ENCODE measurements at places on chromosomes 5 and 9.

- DNase-seq = no peak
Observed at GRCh38 chr5:20556115-20556763, 568.2 kb upstream of the CDH18 start.

DNA sequence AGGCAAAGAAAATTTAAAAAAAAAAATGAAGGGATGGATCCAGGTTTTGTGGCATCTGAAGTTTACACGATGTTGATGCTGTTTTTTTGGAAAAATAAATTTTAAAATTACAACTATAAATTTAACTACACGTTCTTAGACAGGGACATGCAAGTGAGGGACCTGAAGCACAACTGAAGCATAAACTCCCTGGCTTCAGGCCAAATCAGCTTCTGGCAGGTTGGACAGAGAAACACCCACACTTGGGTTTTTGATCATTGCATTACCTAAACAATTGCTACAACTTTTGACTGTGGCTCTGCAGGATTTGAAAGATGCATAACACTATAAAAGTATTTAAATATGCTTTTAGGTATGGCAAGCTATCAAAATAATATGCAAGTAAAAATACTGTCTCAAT lies 1318.3 kb upstream of the DMAC1 start:
- no peak for DNase-seq

DNA sequence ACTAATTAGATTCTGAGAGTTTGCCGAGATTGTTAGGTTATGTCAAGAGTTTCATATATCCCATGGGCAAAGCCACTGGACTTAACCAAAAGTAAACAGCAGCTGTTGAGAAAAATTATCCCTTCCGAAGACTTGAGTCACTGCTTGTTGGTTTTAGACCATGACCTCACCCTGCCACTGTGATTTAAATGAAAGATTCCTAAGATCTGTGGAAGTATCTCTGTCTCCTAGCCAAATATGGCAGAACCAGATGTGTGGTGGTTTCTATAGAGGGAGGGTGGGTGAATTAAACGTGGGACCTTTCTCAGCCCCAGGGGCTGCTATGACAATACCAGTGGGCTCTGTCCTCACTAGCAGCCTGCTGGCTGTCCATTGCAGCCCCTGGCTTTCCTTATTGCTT lies 19.3 kb downstream of the DMRT3 start:
- no peak for DNase-seq

DNA sequence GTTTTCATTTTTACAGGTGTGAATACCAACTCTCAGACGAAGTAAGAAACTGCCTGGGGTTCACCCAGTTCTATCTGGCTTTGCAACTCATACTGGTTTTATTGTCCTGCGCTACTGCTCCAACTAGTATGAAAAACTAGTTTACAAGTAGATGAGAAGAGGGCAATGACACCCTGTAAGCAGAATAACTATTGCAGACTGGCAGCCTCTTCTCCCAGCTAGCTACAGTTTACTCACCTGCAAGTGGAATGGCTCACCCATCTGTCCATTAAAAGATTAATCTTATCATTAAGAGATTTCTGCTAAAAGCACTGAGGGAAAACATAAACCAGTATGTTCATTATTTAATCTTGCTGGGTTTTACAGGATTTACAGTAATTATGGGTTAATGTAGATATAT lies 113.4 kb downstream of the FRMD3 start:
- DNase-seq = no peak

DNA sequence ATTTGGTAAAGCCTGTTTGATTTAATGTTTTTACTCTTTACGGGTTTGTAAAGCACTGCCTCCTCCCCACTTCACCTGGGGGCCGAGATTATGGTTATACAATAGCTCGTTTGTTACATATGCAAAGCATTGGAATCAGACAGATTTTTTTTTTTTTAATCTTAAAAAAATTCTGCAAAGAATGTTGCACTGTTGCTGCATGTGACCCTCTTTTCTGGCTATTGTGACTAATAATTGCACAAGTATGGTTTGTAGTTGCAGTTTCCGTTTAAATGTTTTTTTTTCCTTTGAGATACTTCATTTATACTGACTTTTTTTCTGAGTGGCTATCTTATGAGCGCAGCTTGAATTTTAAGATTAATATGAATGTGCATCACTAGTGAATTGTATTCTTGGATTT lies 165.3 kb downstream of the KDM4C start:
- no peak for DNase-seq

DNA sequence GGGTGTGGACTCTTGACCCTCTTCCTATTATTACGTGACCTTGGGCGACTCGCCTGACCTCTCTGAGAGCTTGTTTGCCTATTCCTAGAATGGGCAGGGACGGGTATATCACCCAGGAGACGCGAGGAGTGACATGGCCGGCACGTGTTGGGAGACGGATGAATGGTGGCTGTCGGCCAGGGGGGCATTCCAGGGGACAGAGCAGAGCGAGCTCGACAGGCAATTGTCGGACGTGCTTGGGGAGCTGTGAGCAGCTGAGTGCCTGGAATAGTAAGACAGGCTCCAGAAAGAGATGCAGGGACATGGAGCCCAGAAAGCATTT lies 29.3 kb upstream of the UNC5A start:
- DNase-seq = no peak

DNA sequence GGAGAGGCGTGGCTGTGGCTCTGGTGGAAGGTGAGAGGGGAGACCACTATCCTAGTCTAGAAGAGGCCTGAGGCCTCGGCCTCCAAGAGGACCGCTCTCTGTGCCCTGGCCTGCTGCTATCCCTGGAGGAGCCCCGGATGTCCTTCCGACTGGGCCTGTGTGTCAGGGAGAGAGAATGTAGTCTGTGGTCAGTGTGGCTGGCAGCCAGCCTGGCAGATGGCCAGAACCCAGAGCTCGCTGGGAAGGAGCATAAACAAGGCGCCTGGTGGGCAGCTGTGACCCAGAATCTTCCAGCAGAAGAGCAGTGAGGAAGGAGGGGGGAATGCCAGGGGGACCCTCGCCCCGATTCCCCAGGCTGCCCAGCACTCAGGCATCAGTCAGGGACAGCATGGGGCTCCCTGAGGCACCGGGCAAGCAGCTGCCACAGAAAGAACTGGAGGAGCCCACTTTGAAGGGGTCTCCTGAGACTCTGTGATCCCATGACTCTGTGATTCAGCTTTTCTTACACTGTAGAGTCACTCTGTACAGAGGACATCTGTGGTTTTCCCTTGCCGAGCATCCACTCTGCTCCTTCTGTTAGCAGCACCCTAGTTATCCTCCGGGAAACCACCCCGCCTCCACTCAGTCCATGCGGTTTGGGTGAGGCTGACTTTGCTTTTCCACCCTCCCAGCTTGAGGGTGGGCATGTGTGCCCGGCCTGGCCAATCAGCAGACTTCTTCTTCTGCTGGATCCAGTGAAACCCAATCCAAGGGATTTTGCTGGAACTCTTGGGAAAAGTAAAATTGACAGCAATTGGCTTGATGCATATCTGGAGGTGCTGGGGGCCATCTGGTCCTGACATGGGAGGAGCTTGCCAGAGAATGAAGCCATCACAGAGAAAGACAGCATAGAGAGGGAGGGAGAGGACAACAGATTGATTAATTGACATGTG lies 46.2 kb upstream of the PWWP2A start:
- no peak for DNase-seq

GRCh38 chr5:129042306-129042705 lies 52.2 kb upstream of the ISOC1 start:
- DNase-seq = no peak

GRCh38 chr5:141762790-141763368 lies 80.8 kb upstream of the ARAP3 start:
- no peak for DNase-seq

DNA sequence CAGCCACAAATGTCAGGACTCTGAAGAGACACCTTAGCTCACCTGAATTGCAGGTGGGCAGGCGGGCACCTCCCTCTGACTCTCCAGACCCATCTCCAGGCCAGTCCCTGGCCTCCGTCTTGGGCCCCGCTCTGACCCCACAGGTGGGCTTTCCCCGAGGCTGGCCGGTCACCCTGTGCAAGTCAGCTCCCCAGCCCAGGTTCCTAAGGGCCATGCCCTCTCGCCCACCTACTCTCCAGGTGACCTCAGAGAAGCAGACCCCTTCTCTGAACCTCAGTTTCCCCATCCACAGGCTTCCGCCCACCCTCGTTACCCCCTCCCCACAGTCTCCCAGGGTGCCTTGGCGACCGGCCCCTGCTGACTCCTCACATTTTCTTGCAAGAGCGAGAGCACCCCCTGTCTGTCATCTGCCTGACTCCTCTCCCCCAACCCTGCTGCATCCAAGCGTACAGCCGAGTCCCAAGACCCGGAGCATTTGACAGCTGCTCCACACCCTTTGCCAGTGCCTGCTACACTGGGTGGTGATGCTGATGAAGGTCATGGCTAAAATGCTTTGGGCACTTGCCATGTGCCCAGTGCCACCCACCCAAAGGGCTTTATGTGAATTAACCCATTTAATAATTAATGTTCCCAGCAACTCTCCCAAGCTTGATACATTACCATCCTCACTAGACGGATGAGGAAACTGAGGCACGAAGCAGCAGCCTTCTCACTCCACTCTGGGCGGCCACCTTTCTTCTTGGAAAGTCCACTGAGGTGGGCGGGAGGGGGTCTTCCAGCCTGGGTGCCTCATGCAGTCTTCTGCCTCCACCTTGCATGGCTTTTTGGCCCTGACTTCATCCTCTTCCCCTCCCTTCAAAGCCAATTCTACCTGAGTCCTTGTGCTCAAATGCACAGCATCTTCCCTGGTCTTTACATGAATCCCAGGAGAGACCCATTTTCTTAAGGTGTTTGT lies 51.1 kb upstream of the ORM1 start:
- DNase-seq = no peak

DNA sequence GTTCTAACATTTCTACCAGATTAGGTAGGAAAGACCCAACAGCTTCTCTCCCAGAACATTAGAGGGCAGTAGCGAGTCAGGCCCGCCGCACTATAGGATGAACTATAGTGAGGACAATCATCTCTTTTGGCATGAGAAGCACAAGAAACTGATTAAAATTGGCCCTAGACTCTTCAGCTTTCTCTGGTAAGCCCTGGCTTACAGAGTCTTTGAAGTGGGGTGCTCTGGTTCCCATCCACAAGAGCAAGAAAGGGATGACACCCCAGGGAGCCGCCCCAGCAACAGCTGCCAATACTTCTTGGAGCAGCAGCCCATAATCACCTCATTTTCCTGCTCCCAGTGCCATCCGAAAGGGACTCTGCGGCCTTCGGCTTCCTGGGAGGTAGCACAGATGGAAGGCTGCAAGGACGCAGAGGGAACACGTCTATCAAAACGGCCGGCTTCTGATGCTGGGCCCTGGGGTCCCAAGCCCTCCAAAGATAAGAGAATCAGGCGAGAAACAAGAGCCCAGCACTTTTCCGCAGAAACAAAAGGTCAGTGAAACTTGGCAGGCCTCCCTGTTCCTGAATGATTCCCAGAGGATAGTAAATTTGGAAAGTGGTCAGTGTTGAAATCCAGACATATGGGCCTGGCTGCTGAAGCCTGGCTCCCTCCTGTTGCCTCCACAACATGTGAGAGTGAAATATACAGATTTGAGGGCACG lies 69.3 kb downstream of the HSD17B3 start:
- peak; percentile 6 for DNase-seq

GRCh38 chr9:99105152-99106043 lies 485 bp downstream of the TGFBR1 start:
- peak; percentile 52 for DNase-seq

- no peak for DNase-seq
Observed at GRCh38 chr9:86034863-86035734, 64.3 kb downstream of the GOLM1 start.

DNA sequence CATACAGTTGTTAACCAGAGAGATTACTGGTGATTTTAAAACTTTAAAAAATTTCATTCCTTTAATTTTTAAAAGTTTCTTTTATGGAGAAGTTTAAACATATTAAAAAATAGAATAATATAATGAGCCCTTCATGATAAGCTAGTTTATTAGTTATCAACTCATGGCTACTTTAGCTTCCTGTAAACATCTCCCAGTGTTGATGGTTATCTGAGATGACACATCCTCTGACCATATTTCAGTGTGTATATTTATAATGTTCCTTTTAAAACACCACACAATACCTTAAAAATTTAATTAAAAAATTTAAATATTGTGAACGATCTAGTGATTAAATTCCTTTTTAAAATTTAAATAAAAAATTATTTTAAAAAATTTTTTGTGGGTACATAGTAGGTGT lies 74.1 kb downstream of the IPO11 start:
- DNase-seq = no peak

- DNase-seq = no peak
Observed at GRCh38 chr5:7396713-7397454, 946 bp downstream of the ADCY2 start.

- no peak for DNase-seq
Observed at GRCh38 chr9:77769246-77769645, 121.1 kb upstream of the GNA14 start.

GRCh38 chr9:133635533-133636531 lies at the start of gene DBH:
Gene DBH (plus strand): TSS chr9:133636363. CDS start chr9:133636372, 9 bp downstream.
- no peak for DNase-seq

GRCh38 chr5:85910335-85910734 lies 707.4 kb upstream of the COX7C start:
- no peak for DNase-seq

- DNase-seq = no peak
Observed at GRCh38 chr5:15683332-15683731, 183.4 kb downstream of the FBXL7 start.

DNA sequence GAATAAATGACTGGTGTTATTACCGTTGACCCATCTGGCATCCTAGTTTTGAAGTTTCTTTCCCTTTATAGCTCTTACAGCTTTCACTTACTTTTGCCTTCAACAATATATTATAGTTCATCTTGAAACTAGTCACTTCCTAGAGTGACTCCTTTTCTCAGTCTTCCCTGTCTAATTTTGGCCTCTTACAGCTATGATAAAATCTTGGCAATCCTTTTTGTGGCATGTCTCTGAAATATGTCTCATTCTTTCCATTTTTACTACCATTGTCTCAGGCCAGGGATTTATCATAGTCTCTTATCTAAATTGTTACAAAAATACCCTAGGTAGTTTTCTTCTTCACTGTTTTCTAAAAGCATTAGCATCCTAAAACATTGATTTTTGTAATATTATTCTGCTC lies 621.3 kb upstream of the ZNF608 start:
- DNase-seq = no peak

All from stimulated activated CD8-positive, alpha-beta memory T cell treated with anti-CD3 and anti-CD28 coated beads, Interleukin-7, amount 100 ng/mL, for 4 hours (primary cell).